ENCODE measurements at places on chromosomes 12 and 14. TPM values are rescaled to one million over a fixed set of nuclear protein-coding genes. Genes with fewer than 3 reads are reported as not detected.

DNA sequence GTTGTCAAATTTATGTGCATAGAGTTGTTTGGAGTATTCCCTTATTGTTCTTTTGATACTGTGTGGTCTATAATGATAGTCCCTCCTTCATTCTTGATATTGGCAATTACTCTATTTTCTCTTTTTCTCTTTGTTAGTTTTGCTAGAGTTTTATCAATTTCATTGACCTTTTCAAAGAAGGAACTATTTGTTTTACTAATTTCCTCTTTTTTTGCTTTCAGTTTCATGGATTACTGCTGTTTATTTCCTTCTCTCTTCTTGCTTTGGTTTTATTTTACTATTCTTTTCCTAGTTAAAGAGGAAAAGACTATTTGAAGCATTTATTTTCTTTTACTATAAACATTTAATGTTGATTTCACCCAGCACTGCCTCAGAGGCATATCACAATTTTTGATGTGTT, 250.9 kb upstream of the PELI2 start:
- no peak for DNase-seq

DNA sequence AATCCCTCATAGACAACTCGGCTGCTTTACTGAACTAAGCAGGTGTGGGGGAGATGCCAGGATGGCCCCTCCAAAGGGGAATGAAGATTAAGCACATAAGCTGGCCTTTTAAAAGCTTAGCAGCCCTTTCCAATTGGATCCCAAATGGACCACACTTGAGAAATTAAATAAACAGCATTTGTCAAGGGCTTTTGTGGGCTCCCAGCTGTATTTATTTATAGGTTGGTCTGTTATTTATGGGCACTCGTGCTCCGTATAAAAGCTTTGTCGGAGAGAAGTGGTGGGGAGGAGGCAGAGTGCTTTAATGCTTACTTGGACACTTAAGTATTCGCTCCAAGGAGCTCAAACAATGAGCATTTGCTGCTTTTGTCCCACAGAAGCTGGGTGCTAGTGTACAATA, 580.2 kb downstream of the MED13L start:
- no peak for DNase-seq

GRCh38 chr12:94941440-94941862, 62.0 kb downstream of the NDUFA12 start:
- DNase-seq = peak; percentile 93

DNA sequence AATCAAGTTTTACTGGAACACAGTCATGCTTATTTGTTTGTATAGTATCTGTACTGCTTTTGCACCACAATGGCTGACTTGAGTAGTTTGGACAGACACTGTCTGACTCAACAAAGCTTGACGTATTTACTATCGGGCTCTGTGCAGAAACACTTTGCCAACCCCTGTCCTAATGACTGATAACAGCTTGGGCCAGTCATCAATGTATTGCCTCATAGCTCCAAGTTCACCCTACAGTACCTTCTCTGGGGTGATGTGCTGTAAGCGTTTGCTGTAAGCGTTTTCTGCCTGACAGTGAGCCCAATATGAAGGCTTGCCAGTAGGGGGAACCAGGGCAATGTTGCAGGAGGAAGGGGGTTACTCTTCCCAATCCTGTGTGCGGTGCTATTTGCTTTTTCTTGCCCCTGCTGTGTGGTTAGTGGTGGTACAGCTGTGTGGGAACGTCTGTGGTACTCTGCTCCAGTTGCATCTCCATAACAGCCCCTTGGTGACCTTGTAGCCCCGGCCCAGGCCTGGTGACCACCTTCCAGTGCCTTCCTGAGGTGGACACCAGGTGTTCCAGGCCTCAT, 5.4 kb upstream of the CCDC177 start:
- DNase-seq = peak; percentile 83

GRCh38 chr14:30227436-30227835, 299.8 kb upstream of the PRKD1 start:
- DNase-seq = no peak

- peak; percentile 55 for DNase-seq
Measured at GRCh38 chr14:32381869-32382268, 52.8 kb downstream of the AKAP6 start.

Gene RFX4
- polyA plus RNA-seq = not detected

Gene RAB15
- polyA plus RNA-seq = 3.4 TPM

Gene CNTN1
- 18.0 TPM for polyA plus RNA-seq

Gene RFLNA
- polyA plus RNA-seq = 0.20 TPM
